ENCODE measurements at places on chromosomes 3 and 15.

GRCh38 chr3:126477061-126477380, 1.3 kb upstream of the ZXDC start:
- no peak for DNase-seq

GRCh38 chr15:91116113-91117067, 16.3 kb downstream of the SV2B start:
- no peak for DNase-seq

GRCh38 chr3:32937331-32937730, 14.1 kb upstream of the CCR4 start:
- DNase-seq = no peak

DNA sequence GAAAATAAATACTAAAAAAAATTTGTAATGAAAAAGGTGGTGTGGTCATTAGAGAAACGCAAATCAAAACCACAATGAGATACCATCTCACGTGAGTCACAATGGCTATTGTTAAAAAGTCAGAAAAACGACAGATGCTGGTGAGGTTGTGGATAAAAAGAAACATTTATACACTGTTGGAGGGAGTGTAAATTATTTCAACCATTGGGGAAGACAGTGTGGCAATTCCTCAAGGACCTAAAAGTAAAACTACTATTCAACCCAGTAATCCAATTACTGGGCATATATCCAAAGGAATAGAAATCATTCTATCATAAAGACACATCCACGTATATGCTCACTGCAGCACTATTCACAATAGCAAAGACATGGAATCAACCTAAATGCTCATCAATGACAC, 120.3 kb downstream of the MYO9A start:
- DNase-seq = no peak

DNA sequence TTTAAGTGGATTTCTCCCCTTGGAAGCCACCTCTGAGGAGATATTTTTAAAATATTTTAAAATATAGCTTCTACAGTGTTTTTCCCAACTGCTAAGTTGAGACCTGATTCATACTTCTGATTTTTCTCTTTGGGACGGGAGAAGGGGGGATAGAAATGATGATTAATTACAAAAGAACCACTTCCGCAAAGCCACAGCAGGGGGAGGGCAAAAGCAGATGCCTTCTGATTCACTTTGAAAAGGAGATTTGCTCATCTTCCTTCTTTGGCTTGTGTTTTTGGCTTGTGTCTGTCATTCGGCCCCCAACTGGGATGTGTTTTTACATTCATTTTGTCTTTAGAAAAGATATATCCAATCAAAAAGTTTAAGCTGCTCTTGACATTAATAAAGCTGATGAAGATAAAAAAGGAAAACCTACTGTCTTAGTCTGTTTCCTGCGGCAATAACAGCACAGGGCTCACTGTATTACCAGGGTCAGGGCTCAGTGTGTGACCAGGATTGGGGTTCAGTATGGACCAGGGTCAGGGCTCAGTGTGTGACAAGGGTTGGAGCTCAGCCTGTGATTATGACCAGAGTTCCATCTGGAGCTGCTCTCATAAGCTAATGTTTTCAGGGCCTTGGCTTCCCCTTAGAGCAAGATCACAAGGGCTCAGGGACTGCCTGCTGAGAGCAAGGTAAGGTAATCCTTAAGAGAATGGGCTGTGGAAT, 223.2 kb downstream of the MTHFS start:
- peak; percentile 50 for DNase-seq

- DNase-seq = no peak
These were observed 5.6 kb downstream of the MKRN2 start for GRCh38 chr3:12562451-12562850.

- DNase-seq = no peak
These were observed 1260.4 kb downstream of the ROBO1 start for GRCh38 chr3:78507196-78507984.

DNA sequence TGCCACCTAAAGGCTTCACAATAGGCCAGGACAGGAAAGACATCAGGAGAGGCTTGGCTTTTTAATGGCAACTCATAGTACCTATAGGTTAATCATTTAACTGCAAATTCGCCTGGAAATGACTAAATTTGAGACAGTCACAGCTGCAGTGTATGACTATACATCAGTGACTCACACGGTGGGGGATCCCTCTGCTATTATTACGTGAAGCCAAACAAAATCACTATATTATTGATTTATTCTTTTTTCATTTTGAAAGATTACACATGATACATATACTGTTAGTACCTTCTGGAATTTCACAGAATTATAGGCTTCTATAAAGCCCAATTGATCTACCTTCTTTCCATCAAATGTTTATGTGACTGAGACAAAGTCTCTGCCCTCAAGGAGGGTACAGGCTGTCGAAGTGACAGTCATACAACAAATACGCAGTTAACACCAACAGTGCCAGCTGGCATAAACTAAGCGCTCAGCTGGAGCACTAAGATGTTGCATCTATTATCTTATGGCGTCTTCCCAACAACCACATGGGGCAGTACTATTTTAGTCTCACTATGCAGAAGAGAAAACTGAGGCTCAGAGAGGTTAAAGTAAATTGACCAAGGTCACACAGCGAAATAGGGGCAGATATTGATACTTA, 82.0 kb upstream of the LMOD3 start:
- DNase-seq = no peak

DNA sequence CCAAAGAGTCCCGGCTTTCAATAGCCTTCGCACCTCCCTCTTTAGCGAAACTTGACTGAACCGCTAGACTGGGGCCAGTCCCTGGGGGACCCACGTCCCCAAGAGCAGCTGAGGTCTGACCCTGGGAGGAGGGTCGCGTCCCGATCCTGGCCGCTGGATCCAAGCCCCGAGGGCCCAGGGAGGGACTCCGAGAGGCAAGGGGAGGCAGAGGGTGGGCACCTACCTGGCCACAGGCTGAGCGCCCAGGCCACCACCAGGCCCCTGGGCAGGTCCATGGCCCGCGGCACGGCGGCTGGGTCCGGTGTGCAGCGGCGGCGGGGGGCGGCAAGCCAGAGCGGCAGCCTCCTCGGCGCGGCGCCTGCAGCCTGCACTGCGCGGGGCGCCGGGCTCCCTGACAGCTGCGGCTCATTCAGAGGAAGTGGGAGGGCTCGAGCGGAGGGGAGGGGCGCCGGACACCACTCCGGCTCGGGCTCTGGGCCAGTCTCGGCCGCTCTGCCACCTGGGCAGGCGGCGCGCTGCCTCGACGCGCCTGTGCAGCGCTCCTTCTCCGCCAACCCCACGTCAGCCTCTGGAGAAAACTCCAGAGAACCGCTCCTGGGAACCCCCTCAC, at the start of gene ITGA11:
Gene ITGA11, minus strand, starts transcription at position 372 of the 610 bp plus-strand sequence. Its CDS starts 97 bp downstream, at position 275.
- peak; percentile 85 for DNase-seq

- DNase-seq = no peak
These were observed 80.2 kb downstream of the RAB11A start for GRCh38 chr15:65949491-65949890.

GRCh38 chr3:123640740-123641462, 56.0 kb upstream of the HACD2 start:
- peak; percentile 28 for DNase-seq

GRCh38 chr3:110910346-110910955, 161.2 kb upstream of the NECTIN3 start:
- DNase-seq = no peak

- DNase-seq = no peak
These were observed 4.1 kb downstream of the ACP3 start for GRCh38 chr3:132321304-132321703.

- no peak for DNase-seq
These were observed 159.6 kb downstream of the MFSD1 start for GRCh38 chr3:158961471-158961870.

DNA sequence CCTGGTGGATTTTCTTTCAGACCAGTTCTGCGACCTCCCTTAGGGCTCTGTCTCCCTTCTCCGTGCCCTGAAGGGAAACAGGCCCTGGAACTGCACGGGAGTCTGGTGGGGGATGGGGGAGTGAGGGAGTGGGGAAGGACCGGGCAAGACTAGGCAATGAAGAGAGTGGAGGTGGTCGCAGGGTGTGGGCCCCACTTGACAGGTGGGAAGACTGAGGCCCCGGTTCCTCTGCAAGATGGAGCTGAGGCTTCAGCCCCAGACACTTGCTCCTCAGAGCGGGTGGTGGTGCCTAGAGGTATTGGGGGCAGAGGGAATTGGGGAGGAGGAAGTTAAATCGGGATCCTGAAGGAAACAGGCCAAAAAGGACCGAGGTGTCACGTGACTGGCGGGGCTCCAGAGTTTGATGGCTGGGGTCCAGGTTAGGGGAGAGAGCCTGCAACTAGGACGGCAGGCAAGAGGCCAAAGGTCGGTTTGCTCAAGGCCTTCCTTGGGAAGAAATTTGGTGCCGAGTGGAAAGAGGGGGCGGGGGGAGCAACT, 597 bp upstream of the CAMK1 start:
- DNase-seq = no peak

- peak; percentile 66 for DNase-seq
These were observed at the start of gene SLCO3A1 for GRCh38 chr15:91853511-91853947. TSS of gene SLCO3A1 (plus strand) at chr15:91853708.

GRCh38 chr3:141336672-141337522, 31.4 kb upstream of the ZBTB38 start:
- DNase-seq = peak; percentile 82

- peak; percentile 31 for DNase-seq
These were observed 1.1 kb downstream of the GRAMD2A start for GRCh38 chr15:72196409-72197040.

DNA sequence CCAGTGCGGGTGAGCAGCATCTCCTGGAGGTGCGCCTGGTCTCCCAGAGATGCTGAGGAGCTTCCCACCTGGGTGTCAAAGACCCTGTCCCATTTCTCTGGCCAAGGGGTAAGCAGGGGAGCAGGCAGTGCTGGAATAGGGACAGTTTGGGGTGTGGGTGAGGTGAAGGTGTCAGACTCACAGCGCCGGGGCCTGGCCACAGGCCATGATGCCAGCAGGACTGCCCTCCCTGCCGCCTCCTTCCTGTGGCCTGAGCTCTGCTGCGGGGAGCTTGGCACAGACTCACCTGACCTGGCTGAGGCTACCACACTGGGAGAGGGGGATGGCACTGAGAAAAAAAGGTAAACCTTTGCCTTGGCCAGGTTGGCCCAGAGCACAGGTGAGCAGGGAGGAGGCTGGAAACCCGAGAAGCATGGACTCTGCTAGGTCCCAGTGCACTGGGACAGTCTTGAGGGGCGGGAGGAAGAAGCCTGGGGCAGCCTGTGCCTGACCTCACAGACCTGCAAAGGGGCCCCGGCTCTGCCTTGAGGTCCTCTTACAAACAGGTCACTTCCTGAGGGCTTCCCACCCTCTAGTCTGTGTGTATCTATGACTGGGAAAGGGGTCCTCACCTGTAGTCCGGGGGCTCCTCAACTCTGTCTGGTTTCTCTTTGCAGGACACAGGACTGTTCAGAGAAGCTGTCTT, 28.2 kb downstream of the GRAMD2A start:
- no peak for DNase-seq

- peak; percentile 83 for DNase-seq
These were observed 8.1 kb downstream of the VGLL3 start for GRCh38 chr3:86982883-86983282.

DNA sequence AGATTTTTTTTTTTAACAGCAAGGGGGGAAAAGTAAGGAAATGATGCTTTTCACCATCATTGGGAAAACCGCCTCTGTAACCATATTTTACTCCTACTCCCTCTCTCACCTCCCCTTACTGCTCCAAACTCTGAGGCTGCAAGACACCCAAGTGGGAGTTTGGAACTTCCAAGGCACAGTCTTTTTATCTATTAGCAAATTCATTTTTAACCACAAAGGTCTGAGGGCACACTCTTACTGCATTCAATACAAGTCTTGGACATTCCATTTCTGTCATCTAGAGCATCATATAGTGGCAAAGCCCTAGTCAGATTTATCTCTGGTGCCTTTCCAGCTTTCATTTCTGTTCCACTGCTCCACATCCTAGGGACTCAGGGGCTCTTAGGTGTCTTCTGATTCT, 13.2 kb downstream of the FAM162A start:
- no peak for DNase-seq

GRCh38 chr3:182451871-182452270, 341.4 kb upstream of the ATP11B start:
- no peak for DNase-seq

- peak; percentile 80 for DNase-seq
These were observed 6.8 kb downstream of the ANXA2 start for GRCh38 chr15:60390871-60391501.

DNA sequence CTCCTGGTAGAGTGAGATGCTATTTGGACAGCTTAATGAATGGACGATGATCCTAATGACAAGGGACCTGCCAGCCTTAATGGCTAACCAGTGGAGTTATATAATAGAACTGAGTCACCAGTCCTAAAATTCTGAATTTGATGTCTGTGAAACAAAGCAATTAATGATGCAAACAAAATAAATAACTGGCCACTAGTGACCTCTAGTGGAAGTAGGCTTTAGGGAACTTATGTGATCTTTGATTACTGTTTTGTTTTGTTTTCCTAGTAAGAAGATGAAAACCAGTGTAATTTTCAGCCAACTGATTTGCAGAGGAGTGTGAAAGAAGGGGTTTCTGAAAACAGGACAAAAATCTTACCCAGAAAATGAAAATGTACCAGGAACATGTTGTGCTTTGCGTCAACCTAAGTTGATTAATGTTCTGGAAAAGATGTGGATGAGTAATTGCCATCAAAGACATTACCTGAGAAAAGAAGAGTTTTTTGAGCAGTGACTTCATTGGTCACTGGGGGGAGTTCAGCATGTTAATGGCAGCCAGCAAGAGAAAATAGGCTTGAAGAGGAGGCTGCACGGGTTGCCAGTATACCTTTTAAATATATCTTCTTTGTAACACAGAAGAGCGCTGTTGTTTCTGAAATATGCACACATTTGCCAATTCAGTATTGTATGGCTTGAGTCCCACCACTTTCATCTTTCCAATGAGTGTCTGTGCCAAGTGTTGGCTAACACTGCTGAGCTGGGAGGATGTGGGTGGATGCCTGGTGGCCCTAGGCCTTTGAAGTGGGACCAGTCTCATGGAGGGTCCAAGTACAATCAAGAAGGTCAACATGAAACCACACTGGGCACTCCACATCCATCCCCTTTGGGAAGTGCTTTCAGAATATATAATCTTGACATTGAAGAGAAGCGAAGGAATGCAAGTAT, 9.3 kb downstream of the VEPH1 start:
- DNase-seq = peak; percentile 70

DNA sequence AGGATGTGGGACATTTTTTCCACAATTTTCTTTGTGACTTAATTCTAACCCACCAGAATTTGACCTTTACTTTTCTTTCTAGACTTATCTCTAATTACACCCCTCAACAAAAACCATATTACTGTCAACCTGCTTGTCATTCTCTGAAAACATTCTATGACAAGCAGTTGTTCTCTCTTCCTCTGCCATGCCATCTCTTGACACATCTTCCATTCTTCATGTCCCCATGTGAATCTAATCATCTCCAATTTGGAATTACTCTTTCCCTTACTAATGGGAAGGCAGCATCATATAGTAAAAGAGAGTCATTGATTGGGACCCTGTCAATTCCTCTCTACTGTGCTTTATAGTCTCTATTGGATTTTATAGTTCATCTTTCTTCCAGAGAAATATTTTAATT, 61.3 kb upstream of the P2RY1 start:
- DNase-seq = no peak

GRCh38 chr3:73493543-73494308, 131.0 kb downstream of the PDZRN3 start:
- peak; percentile 88 for DNase-seq

DNA sequence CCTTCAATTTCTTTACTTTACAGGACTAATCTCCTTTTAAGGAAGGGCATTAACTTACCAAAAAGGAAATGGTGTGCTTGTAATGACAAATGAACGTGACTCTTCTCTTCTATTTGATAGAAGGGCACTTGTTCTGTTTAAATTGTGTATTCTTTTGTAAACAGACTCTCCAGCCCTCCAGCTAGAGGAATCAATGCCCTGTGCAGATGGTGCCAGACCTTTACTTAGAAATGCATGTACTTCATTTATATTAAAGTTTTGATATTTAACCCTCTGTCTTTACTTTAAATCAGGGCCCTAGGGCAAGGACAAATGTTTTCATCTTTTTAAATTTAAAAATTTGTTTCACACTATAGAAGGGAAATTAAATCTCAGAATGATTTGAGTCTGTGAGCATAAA, 355.1 kb downstream of the GBE1 start:
- no peak for DNase-seq

Data from AG08395 (cell line).